ENCODE measurements at places on chromosomes 3 and 15. TPM values are rescaled to one million over a fixed set of nuclear protein-coding genes. Genes with fewer than 3 reads are reported as not detected.

The ALDH1A3 gene
- 6.5 TPM for total RNA-seq

The CNTN4 gene
- 11.1 TPM for total RNA-seq

DNA sequence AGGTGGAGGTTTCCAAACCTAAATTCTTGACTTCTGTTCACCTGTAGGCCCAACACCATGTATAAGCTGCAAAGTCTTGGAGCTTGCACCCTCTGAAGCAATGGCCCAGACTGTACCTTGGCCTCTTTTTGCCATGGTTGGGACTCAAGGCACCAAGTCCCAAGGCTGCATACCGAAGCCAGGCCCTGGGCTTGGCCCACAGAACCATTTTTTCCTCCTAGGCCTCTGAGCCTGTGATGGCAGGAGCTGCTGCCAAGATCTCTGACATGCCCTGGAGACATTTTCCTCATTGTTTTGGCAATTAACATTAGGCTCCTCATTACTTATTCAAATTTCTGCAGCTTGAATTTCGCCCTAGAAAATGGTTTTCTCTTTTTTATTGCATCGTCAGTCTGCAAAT lies 297.9 kb downstream of the OXSM start:
- H3K27me3 ChIP-seq: no peaks in the 10 kb centered on the region
- H3K27ac ChIP-seq: no peak overlapping the region
- DNase-seq: no peak
- no peaks in the 10 kb centered on the region for H3K4me1 ChIP-seq

DNA sequence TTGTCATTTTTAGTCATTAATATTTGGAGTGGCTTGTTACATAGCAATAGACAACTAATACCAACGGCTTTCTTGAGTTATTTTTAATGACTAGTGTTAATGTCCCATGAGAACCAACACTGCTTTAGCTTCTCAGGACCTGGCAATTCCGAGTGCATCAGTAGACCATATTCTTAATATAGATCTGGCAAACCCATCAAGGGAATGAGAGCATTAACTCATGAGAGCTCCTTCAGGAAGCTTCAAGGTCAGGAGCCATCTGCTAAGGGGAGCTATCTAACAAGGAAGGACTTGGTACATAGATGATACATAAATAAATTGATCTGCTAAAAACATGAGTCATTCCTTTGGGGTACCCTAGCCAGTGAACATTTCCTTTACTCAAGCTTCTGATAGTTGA lies 122.6 kb upstream of the EPHA3 start:
- H3K4me3 ChIP-seq: no peak overlapping the region
- H3K27me3 ChIP-seq: no peaks in the 10 kb centered on the region
- no peak for DNase-seq
- peaks cover 3% of the 10 kb centered on the region for H3K4me1 ChIP-seq

GRCh38 chr3:16286161-16286560 lies 21.1 kb downstream of the OXNAD1 start:
- no peak for DNase-seq
- H3K4me1 ChIP-seq: no peaks in the 10 kb centered on the region
- no peak overlapping the region for H3K27ac ChIP-seq
- H3K4me3 ChIP-seq: no peak overlapping the region

- peak overlapping the region; percentile 98 for H3K27ac ChIP-seq
- DNase-seq: peak; percentile 96
Measured at GRCh38 chr3:125120379-125121122, 64.8 kb upstream of the HEG1 start.

GRCh38 chr3:138327831-138328230 lies 1.8 kb downstream of the NME9 start:
- DNase-seq: no peak
- H3K27me3 ChIP-seq: no peaks in the 10 kb centered on the region
- no peak overlapping the region for H3K27ac ChIP-seq
- no peak overlapping the region for H3K4me3 ChIP-seq
- H3K4me1 ChIP-seq: no peaks in the 10 kb centered on the region

- no peak overlapping the region for H3K4me3 ChIP-seq
- no peaks in the 10 kb centered on the region for H3K4me1 ChIP-seq
- no peak overlapping the region for H3K27ac ChIP-seq
- no peaks in the 10 kb centered on the region for H3K36me3 ChIP-seq
- no peaks in the 10 kb centered on the region for H3K27me3 ChIP-seq
- no peak for DNase-seq
Measured at GRCh38 chr15:99895189-99895955, 162.1 kb upstream of the LYSMD4 start.
